Stimulated activated CD8-positive, alpha-beta memory T cell treated with anti-CD3 and anti-CD28 coated beads, Interleukin-15, amount 100 ng/mL, for 4 hours (primary cell): ENCODE measurements at places on chromosomes 7 and 10.
A peak's percentile ranks its signal among the peaks of the same experiment; 100 is the strongest.

DNA sequence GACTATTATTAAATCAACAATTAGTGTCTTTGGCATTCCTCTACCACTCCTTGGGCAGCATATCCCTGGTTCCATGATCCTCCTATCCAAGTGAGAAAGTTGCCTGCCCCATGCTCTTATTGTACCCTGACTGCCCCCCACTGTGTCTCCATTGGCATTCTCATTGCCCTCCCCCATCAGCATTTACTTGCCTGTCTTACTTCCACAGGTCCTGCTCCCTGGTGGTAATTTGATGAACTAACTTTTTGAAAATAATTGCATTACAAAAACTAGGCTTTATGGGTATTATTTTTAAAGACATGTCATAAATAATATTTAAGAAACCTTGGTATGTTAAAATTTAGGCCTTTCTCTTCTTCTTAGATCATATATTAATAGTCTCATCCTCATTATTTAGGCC is 346.4 kb downstream of the PCLO start:
- DNase-seq = no peak

- DNase-seq = peak; percentile 6
These were observed 596.6 kb downstream of the SDK1 start for GRCh38 chr7:3897430-3898372.

- DNase-seq = no peak
These were observed 74.9 kb downstream of the PCGF5 start for GRCh38 chr10:91295346-91295745.

DNA sequence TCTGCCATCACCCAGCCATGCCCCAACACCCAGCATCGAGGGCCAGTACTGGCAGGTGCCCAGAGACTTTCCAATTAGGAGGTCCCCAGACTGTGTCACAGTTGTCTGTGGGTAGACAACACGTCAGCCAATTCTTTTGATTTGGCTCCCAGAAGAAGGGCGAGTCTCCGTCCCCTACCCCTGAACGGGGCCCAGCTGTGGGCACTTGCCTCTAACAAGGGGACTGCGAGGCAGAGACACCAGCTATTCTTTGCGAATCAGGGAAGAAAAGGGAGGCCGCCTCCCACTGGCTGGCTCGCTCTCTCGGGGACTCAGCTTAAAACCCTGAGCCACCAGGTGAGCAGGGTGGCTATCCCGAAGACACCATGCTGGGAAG is 167.3 kb downstream of the USP6NL start:
- DNase-seq = no peak

- DNase-seq = no peak
These were observed 89.8 kb upstream of the PRPS1L1 start for GRCh38 chr7:18117482-18117881.

DNA sequence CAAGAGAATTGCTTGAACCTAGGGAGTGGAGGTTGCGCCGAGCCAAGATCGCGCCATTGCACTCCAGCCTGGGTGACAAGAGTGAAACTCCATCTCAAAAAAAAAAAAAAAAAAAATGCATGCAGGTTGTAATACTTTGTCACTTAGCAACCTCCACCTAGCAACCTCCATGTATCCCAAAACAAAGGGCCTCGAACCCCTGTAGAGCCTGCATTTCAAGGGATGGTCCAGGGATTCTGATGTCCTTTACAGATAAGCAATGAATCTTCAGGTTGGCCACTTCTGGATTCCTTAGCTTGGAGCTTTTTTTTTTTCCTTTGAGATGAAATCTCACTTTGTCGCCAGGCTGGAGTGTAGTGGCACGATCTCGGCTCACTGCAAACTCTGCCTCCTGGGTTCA is 1211.0 kb downstream of the TYW1 start:
- no peak for DNase-seq

DNA sequence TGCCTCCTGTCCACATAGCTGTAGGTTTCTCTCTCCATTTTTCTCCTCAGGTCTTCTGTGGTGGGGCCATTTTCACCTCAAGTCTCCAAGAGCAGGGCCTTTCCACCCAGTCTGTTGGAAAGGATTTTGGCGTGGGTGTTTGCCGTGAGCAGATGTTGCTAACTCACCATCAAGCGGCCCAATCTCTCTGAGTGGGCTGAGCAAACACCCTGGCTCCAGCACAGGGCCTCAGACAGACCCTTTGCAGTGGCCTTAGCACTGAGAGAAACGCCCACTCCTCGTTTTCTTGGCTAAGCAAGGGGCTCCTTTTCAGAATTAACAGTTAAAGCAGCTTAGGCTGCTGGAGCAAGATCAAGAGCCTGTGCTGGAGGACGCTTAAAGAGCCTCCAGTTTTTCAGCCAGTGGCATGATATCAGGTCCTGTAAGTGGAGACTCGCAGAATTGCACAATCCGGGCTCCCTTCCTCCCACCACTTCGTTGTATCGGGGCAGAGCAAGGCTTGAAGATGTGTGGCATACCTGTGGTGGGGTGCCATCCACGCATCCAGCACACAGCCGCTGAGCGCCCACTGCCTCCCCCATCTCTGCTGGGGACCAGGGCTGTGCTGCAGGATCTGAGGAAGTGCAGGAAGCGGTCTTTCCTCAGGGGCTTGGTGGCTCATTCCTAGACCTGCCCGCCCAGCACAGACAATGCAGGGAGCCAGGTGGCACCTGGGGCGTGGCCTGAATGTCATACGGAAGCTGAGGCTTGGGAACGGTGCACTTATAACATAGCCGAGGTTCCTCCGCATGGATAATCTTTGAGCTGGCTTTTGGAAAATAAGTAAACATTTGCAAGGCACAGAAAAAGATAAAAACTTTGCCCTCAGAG is 142.7 kb downstream of the ADARB2 start:
- DNase-seq = no peak

- no peak for DNase-seq
These were observed 374.7 kb downstream of the TCERG1L start for GRCh38 chr10:130936851-130937250.

GRCh38 chr7:101869026-101869900 is 51.8 kb downstream of the CUX1 start:
- DNase-seq = no peak

DNA sequence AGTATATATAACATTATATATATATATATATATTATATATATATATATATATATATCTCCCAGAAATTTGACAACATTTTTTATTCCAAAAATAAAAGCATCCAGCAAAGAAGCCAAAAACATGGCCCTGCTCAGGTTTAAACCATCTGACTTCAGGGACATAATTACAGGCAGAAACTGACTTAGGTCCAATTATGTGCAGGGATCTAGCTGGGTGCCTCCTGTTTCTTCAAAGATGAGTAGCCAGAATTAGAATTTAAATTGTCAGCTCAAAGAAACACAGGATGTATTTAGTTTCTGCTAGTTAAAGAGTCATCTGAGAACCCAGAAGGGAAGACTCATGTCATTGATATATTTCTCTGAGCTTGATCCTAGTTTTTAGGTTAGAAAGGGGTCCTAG is 656.4 kb upstream of the TEX47 start:
- DNase-seq = no peak

- no peak for DNase-seq
These were observed 303.7 kb downstream of the INHBA start for GRCh38 chr7:41399171-41399570.

GRCh38 chr7:132575419-132575981 is 770 bp downstream of the PLXNA4 start:
- DNase-seq = no peak

GRCh38 chr7:44290252-44290620 is 35.2 kb downstream of the CAMK2B start:
- DNase-seq = no peak

GRCh38 chr7:83347945-83348444 is 185.3 kb upstream of the PCLO start:
- no peak for DNase-seq

GRCh38 chr7:14714161-14714728 is 188.3 kb downstream of the DGKB start:
- DNase-seq = no peak

- DNase-seq = no peak
These were observed 163.4 kb upstream of the NFE2L3 start for GRCh38 chr7:25988640-25989039.

GRCh38 chr10:6665847-6666246 is 85.8 kb upstream of the PRKCQ start:
- DNase-seq = no peak

DNA sequence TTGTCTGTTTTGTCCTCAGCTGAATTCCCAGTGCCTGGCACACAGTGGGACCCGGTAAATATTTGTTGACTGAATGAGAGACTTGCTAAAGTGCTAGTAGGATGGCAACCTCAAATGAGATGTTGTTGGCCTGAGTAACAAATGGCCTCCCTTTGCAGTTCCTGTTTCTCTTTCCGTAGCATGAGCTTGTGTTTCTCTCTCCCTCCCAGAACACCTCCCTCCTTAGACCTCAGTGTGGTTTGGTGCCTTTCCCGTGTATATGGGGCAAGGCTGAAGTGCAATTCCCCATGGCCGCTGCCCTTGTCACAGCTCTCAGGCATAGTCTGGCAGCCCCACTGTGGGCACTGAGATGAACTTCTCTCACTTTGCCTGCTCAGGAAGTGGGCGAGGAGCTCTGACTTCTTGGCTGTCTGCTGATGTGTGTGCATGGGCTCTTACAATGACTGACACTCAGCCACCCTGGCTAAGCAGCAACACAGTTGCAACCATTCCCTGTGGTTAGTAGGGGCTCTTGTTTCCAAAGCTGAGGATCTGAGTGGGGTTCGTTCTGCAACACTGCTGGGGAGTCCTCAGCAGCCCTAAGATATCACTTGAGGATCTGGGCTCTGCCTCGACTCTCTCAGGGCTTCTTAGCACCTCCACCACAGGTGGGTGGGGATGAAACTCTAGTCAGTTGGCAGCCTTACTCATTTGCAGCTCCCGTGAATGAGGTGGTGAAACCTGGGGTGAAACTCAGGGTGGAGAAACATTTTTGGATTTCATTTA is 136.1 kb downstream of the ICA1 start:
- DNase-seq = peak; percentile 63

- DNase-seq = no peak
These were observed 97.4 kb upstream of the JAZF1 start for GRCh38 chr7:28277958-28278357.

DNA sequence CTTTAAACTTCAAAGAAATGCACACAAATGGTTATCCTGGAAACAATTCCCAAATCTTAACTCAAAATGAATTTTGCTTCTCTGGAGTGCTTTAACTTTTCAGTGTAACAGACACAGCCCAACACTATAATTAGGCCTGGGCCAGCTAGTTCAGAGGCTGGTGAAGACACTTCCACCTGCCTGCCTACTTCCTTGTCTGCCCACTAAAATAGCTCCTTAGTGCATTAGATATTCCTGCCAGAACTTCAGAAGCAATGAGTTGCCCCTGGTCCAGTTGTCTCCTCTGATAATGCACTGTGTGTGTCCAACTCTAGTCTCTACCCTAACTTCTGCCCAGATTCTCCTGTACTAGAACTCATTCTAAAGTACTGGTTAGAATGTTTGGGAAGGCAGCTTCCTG is 150.9 kb upstream of the PRSS58 start:
- no peak for DNase-seq

GRCh38 chr7:89687211-89687610 is 467.1 kb upstream of the STEAP1 start:
- DNase-seq = no peak

GRCh38 chr7:157679607-157680006 is 342.8 kb downstream of the DNAJB6 start:
- no peak for DNase-seq

- no peak for DNase-seq
These were observed 1.2 kb downstream of the SFRP4 start for GRCh38 chr7:37915438-37915837.

- DNase-seq = no peak
These were observed 473.8 kb downstream of the KIF20B start for GRCh38 chr10:90175161-90175681.

GRCh38 chr10:132571650-132572544 is 34.3 kb downstream of the INPP5A start:
- DNase-seq = peak; percentile 35

- DNase-seq = peak; percentile 64
These were observed 35.2 kb upstream of the GDF10 start for GRCh38 chr10:47264797-47265281.

GRCh38 chr10:68560943-68561864 is 1.1 kb downstream of the TET1 start:
- DNase-seq = no peak

- no peak for DNase-seq
These were observed at the start of gene BMI1 for GRCh38 chr10:22320591-22321155. TSS of gene BMI1 (plus strand) at chr10:22321099. CDS start at chr10:22326450, 5,351 bp downstream.

GRCh38 chr10:75050149-75050919 is 61.1 kb upstream of the SAMD8 start:
- DNase-seq = no peak

DNA sequence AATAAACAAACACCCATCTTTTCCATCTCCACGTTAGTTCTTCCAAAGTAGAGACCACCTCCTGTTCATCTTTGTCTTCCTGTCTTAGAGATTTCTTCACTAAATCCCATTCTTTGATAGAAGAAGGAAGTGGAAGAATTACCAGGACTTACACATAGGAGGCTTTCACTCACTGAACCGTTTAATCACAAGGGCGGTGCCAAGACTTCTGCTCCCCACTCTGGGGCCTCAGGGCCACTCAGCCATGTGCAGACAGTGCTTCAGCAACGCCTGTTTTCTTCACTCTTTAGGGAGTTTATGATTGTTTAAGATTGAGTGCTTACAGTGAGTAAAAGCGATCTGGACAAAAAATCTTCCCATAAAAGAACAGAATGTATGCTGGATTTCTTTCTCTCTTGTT is 63.9 kb upstream of the SORCS3 start:
- DNase-seq = no peak

DNA sequence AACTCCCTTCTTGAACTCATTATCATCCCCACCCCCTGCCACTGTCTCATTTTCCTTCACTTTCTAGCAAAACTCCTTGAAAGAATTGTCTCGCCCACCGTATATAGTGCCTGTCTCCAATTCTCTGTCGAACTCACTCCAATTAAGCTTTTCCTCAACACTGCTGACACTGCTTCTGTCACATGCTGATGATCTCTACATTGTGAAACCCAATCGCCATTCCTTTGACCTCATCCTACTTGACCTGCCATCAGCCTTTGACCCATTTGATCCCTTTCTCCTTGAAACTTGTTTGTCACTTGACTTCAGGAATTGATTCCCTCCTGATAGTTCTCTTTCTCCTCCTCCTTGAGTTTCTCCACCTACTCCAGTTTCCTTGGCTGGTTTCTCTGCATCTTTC is 54.8 kb downstream of the CCDC71L start:
- DNase-seq = no peak

- DNase-seq = no peak
These were observed 40.9 kb downstream of the NSUN6 start for GRCh38 chr10:18610517-18610916.

DNA sequence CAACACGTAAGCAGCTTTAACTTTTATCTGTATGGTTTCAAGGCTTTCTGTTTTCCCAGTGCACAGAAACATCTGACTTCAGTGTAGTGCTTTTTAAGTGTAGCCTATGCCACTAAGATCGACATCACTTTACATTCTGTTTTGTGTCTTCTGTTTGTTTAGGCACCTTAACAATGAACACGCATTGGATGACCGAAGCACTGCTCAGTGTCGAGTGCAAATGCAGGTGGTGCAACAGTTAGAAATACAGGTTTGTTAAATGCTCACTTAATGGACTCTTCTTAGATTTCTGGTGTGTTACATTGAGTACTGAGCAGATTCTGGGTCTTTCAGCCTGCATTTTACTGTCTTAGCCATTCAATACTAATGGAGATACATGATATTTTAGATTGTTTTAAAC is 237.4 kb downstream of the FOXP2 start:
- no peak for DNase-seq

GRCh38 chr10:33010132-33011037 is 52.4 kb upstream of the ITGB1 start:
- no peak for DNase-seq
